ENCODE measurements at places on chromosomes 12 and 14.

- DNase-seq: no peak
Observed at GRCh38 chr14:20787025-20787424, 6.0 kb downstream of the RNASE6 start.

DNA sequence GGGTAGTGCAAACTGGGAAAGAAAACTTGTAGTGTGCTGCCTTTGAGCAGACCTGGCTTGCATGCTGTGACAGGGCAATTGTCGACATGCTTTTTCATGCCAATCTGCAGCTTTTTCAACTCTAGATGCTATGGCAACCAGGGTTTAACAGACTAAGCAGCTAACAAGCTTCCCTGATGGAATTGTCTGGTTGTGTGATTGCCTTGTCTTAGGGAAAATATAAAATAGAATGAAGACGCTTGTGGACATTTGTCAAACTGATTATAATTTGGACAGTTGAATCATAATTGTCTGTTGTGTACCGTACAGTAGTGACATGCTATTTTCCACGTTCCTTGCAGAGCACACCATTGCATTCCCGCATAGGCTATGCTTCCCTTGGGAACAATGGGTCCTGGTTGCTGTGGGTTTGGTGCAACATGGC lies 113.0 kb downstream of the FOXG1 start:
- no peak for DNase-seq

DNA sequence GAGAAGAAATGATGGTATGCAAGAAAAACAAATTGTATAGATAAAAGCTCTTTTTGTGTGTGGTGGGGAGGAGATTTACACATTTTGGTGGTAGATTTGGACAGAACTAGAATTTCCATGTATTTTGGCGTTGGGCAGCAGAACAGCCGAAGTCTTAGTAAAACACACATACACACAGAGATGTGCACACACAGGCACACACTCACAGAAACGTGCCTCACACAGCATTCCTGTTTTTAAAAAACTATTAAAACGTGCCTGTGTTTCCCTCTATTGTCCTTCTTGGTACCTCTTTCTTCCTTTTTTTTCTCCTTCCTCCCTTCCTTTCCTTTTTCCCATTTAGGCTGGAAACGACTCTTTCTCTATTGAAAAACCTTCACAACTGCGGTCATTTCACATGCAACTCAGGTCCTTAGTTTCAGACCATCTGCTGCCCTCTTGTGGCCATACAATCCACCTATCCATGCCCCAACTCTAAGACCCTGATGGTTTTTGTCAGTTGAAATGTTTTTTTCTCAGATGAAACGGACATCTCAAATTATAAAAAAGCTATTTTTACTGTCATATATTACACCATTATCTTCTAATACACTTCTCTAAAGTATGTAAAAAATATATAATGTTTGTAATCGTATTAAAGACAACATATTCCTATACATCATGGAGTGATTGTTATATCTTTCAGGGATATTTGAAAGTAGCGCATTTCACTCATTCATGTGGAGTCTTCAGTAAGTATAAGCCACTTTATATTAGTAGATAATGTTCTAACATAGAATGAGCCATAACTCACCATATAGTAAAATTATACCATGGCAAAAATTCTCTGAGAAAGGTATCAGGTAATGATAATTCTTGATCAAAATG lies 386.7 kb upstream of the NOVA1 start:
- DNase-seq: peak; percentile 63

DNA sequence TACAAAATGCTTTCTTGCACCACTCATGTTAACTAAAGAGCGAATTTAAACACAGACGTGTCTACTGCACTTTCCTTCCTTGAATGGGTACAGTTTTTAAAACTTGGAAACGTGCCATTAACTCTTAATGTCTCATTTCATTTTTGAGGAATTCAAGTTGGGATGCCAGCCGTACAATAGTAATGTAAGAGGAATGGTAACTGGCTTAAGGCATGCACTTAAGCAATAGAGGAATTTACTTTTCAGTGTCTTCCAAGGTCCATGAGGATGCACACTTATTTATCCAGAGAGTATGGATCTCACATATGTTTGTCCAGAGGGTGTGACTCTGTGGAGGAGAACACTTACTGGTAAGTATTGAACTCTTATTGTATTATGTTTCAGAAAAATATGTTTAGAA lies 52.9 kb downstream of the PPP4R4 start:
- DNase-seq: no peak

GRCh38 chr14:81449114-81449513 lies 49.0 kb upstream of the STON2 start:
- peak; percentile 75 for DNase-seq

GRCh38 chr14:51284241-51284640 lies 44.2 kb downstream of the TMX1 start:
- DNase-seq: no peak

- no peak for DNase-seq
Observed at GRCh38 chr14:44170556-44170955, 336.5 kb downstream of the FSCB start.

DNA sequence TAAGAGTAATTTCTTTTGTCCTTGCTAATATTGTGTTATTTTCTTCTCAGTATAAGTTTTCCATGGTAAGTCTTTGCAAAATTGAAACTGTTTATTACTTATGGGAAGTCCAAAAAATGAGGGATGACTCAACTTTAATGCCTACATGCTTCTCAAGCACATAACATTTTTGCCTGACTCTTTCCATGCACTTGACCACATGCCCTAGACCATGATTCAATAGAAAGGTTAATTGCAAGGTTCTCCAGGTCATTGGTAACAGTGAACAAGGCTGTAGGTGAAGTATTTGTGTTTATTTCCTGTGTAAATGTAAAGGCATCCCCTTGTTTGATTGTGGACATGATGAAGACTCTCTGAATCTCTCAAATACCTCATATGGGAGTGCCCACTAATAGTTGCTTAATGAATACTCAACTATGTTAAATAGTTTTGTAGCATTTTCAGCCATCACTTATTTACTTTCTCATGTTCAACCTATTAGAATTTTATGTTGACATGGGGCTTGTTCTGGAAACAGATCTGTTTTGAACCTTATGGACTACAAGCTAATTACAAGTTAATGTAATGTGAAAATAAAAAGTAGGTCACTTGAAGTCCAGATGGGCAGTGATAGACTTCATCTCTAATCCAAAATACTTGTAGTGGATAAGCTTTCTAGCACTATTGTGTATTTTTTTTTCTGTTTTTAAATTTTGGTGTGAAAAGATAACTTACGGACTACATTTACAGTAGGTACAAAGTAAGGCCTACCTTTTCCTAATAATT lies 131.7 kb downstream of the TMTC2 start:
- no peak for DNase-seq

DNA sequence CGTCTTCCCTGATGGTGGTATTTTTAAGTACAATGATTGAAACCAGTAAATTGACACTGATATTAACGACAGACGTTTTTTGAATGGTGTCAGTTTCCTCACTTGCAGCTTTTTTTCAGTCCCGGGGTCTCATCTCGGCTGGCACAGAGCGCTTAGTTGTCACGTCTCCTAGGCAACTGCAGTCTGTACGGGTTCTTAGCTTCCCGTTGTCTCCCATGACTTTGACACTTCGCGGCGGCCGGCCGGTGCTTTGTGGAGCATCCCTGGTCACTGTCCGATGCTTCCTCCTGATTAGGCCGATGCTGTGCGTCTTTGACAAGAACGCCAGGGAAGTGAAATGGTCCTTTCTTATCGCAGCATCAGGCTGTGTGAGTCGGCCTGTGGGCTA lies 67.4 kb downstream of the ADGRD1 start:
- DNase-seq: no peak

All from right atrium auricular region (tissue), 2 donors.